ENCODE measurements at places on chromosomes 4 and X. TPM values are rescaled to one million over a fixed set of nuclear protein-coding genes. Genes with fewer than 3 reads are reported as not detected.

Gene ELK1
- total RNA-seq: 39.6 TPM

Gene CTAG1A
- not detected for total RNA-seq

Gene GAGE12J
- total RNA-seq: not detected

Gene TCEANC
- total RNA-seq: 1.3 TPM

Gene DKK2
- not detected for total RNA-seq

Gene AADAT
- total RNA-seq: 9.6 TPM
